ENCODE measurements at places on chromosomes 7 and 10.

DNA sequence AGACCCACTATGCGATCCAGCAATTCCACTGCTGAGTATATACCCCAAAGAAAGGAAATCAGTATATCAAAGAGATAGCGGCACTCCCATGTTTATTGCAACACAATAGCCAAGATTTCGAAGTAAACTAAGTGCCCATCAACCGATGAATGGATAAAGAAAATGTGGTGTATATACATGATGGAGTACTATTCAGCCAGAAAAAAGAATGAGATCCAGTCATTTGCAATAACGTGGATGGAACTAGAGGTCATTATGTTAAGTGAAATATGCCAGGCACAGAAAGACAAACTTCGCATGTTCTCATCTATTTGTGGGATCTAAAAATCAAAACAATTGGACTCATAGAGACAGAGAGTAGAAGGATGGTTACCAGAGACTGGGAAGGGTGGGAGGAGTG is 7.1 kb upstream of the NMT2 start:
- H3K4me1 ChIP-seq = peaks cover under 1% of the 10 kb centered on the region
- DNase-seq = no peak
- H3K27ac ChIP-seq = no peak overlapping the region
- no peaks in the 10 kb centered on the region for H3K27me3 ChIP-seq
- H3K36me3 ChIP-seq = no peaks in the 10 kb centered on the region

- H3K36me3 ChIP-seq = no peaks in the 10 kb centered on the region
- DNase-seq = no peak
- H3K4me1 ChIP-seq = no peaks in the 10 kb centered on the region
- no peaks in the 10 kb centered on the region for H3K27me3 ChIP-seq
Measured at GRCh38 chr10:105041956-105042355, 400.9 kb downstream of the SORCS3 start.

GRCh38 chr7:7970237-7970530 is 1.6 kb downstream of the GLCCI1 start:
- H3K27me3 ChIP-seq = no peaks in the 10 kb centered on the region
- H3K4me3 ChIP-seq = peak overlapping the region; percentile 98
- H3K27ac ChIP-seq = peak overlapping the region; percentile 99
- no peaks in the 10 kb centered on the region for H3K4me1 ChIP-seq

DNA sequence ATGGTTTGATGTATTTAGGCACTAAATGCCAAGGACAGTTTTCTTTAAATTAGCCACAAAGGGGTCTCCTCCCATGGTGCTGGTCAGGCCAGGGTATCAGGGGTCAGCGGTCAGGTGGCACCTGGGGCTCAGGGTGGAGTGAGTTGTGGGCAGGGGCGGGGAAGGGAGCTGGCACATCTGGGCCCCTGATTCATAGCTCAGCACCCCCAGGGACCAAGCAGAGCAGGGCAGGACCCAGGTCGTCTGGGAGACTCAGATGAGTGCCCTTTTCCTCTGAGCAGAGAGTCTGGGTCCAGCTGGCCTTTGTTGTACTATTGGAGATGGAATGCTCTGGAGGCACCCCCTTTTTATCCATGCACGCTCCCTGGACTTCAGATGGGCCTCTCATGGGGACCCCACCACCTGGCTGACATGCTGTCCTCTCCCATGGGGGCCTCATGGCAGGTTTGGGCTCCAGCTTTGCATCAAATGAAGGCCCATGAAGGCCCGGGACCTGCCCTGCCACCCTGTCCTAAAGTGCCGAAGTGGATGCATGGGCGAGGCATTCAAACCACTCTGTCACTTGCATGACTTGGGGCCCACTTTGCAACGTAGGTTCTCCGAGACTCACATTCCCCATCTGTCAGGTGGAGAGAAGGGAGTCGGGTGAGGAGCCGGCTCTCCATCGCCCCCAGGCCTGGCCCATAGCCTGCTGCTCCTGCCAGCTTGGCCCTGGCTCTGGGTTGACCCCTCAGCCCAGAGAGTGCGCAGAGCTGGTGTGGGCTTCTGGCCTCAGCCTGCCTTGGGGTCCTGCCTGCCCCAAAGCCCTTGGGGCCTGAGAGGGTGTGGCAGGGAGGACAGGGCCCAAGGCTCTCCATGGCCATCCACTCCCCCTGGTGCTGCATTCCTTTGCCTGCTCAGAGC is 66.4 kb downstream of the RAMP3 start:
- no peaks in the 10 kb centered on the region for H3K36me3 ChIP-seq
- H3K4me3 ChIP-seq = no peak overlapping the region
- no peak for DNase-seq
- no peaks in the 10 kb centered on the region for H3K4me1 ChIP-seq
- no peaks in the 10 kb centered on the region for H3K27me3 ChIP-seq

DNA sequence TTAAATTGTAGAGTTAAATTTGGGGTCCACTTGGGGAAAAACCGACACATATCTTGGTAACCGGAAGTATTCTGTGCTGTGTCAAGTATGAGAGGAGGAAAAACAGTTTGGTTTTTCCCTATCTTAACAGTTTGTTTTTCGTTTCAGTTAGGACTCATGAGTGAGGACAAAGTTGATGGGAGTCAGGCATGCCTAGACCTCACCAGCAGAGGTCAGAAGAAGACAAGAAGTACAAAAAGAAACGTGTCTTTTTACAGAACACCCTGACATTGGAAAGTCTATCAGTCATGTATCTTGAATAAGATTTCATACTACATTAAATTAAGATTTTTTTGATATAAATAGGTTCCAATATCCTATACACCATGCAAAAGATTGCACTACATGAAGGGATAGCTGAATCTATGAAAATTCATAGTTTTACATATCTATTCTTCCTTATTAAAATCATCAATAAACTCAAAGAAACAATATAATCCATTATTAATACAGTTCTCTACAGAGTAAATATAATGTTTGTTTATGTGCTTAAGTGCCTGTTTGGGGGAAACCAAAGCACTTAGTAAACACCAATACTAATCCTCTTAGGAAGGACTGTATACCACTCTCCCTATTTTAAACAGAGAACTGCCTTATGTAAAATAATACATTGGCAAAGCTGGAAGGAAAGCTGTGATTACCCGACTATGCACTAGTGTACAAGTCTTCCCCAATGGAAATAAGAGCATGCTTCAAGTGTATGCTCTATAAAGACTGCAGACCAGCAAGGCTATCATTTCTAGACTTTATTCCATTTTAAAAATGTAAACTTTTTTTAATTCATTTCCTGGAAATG is 95.6 kb downstream of the USP6NL start:
- no peak overlapping the region for H3K27ac ChIP-seq
- no peaks in the 10 kb centered on the region for H3K27me3 ChIP-seq
- H3K4me3 ChIP-seq = no peak overlapping the region
- H3K36me3 ChIP-seq = no peaks in the 10 kb centered on the region

DNA sequence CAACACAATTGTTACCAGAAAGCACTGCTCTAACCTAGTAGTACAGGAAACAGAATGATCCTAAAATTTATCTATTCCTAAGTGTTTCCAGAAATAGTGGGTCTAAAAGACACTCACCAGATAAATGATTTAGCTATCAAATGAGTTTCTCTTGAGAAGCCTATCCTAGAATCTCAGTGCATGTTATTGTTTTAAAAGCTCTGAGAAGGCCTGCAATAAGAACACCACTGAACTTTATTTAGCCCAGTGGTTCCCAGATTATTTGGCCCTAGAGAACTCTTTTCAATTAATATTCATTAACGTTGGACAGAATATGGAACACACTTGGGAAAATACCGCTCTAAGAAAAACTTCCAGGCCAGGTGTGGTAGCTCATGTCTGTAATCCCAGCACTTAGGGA is 220.1 kb upstream of the GHITM start:
- no peak overlapping the region for H3K27ac ChIP-seq
- H3K4me1 ChIP-seq = no peaks in the 10 kb centered on the region
- H3K4me3 ChIP-seq = no peak overlapping the region
- no peaks in the 10 kb centered on the region for H3K27me3 ChIP-seq
- no peaks in the 10 kb centered on the region for H3K36me3 ChIP-seq

GRCh38 chr10:9709849-9710248 is 1307.8 kb upstream of the CELF2 start:
- H3K36me3 ChIP-seq = no peaks in the 10 kb centered on the region
- no peaks in the 10 kb centered on the region for H3K27me3 ChIP-seq
- H3K4me3 ChIP-seq = no peak overlapping the region

DNA sequence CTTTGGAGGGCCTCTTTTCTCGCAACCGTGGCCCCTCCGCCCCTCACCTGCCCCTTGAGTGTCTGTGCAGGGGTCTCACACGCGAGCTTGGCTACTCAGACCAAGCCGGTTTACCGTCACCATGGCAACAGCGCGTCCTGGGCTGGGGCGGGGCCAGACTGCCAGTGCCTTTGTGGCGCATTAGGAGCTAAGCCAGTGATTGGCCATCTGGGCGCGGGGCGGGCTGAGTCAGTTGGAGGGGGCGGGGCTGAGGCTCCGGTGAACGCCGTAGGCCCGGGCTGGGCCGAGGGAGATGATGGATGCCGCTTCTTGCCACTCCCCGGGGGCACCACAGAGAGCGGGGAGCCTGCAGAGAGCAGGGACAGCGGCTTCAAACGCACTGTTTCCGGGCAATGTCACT is 48.7 kb upstream of the FXYD4 start:
- no peaks in the 10 kb centered on the region for H3K36me3 ChIP-seq
- H3K4me1 ChIP-seq = no peaks in the 10 kb centered on the region

- H3K27me3 ChIP-seq = no peaks in the 10 kb centered on the region
- no peak for DNase-seq
- H3K4me1 ChIP-seq = no peaks in the 10 kb centered on the region
- H3K36me3 ChIP-seq = no peaks in the 10 kb centered on the region
- H3K4me3 ChIP-seq = no peak overlapping the region
Measured at GRCh38 chr7:10655031-10655430, 318.6 kb upstream of the PHF14 start.

DNA sequence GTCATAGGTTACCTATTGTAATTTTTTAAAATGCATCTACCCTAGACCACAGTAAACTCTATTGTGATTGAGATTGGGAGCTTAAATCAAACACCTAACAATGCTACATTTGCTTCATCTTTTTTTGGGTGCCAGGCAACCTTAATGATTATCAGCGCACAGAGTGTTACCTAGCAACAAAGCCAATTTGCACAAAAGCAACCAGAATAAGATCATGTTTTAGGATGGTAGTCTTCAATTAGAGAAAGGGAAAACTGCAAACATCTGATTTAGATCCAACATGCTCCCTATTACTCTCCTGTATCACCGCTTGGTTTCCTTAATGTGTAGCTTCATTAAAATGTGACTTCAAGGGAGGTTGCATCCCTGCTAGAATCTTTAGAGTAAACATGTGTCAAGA is 226.9 kb downstream of the ABCA13 start:
- H3K27me3 ChIP-seq = no peaks in the 10 kb centered on the region
- no peaks in the 10 kb centered on the region for H3K36me3 ChIP-seq
- H3K27ac ChIP-seq = no peak overlapping the region

DNA sequence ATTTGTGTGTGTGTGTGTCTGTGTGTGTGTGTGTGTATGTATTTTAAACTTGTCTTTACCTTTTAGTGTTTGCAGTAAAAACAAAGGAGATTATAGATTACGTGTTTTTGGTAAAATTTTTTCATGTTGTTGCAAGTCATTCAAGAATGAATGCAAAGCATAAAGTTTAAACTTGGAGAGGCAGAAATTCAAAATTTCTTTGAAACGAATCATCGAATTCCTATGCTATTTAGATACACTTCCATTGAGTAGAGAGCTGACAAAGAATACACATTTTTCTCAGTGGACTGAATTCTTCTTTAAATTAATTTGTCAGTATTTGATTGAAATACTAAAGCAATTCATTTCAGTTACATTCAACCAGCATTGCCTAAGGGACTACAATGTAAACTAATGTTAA is 66.0 kb upstream of the HDAC9 start:
- no peak overlapping the region for H3K27ac ChIP-seq
- no peaks in the 10 kb centered on the region for H3K27me3 ChIP-seq
- H3K4me1 ChIP-seq = no peaks in the 10 kb centered on the region
- H3K4me3 ChIP-seq = no peak overlapping the region
- no peaks in the 10 kb centered on the region for H3K36me3 ChIP-seq
- DNase-seq = no peak

GRCh38 chr10:60910543-60910942 is 33.4 kb downstream of the RHOBTB1 start:
- no peak for DNase-seq
- no peak overlapping the region for H3K4me3 ChIP-seq
- H3K36me3 ChIP-seq = no peaks in the 10 kb centered on the region
- no peaks in the 10 kb centered on the region for H3K27me3 ChIP-seq

Measured in right lobe of liver (tissue), 6 donors.